CD4-positive, alpha-beta T cell treated with Interleukin-17A for 1 hour (primary cell): ENCODE measurements at places on chromosomes 7 and 10.

GRCh38 chr10:2989292-2989947 lies 77.9 kb upstream of the PFKP start:
- no peak for DNase-seq

- DNase-seq, result peak; percentile 18
Observed at GRCh38 chr7:115066050-115066449, 144.2 kb downstream of the MDFIC start.

DNA sequence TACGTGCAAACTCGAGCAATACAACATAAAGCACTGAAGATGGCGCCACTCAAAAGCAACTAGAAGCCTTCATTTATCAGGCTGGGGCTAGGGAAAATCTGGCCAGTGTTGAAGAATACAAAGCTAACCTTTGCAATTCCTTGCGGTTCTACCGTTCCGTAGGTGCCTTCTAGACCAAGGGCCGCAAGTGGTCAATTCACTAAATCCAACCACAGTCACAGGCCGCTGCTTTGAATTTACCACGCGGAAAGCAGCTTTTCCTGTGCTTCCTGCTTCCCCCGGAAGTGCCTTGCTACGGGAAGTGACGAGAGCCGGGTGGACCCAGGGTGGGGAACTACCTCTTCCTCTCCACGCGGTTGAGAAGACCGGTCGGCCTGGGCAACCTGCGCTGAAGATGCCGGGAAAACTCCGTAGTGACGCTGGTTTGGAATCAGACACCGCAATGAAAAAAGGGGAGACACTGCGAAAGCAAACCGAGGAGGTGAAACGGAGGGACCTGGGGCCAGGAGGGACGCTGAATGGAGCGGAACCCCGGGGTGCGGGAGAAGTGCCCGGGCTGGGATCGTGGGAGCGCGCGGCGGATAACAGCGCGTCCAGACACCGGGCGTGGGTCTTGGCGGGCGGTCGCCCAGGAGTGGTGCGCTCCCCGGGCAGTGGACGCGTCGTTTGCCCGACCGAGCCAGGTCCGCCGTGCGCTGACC lies at the start of gene DDX21:
Gene DDX21 (plus strand): TSS at position 339 of the 701 bp plus-strand sequence. CDS start 56 bp downstream, at position 395.
- peak; percentile 92 for DNase-seq

- DNase-seq, result no peak
Observed at GRCh38 chr7:155188821-155189581, 108.7 kb upstream of the INSIG1 start.

DNA sequence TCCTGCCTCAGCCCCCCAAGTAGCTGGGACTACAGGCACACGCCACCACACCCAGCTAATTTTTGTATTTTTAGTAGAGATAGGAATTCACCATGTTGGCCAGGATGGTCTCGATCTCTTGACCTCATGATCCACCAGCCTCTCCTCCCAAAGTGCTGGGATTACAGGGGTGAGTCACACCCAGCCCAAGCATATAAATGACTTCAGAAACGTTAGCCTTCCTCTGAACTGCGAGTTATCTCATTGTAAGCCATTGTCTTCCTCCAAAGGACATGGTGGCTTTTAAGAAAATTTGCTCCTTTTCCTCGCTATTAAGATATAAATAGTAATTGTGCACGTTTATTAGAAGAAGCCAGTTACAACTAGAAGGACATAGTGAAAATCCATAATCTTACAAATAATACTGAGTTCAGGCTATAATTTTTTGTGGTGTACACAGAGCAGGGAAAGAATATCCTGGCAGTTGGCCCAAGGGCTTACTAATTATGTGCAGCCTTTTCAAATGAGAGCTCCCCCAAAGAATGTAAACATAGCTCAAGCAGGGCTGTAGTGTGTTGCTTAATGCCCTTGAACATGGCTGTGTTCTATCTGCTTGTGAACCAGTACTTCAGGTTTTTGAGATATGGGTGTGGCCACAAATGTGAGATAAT lies 495.8 kb downstream of the PARD3 start:
- DNase-seq, result no peak

- DNase-seq, result no peak
Observed at GRCh38 chr10:130394832-130395231, 258.6 kb downstream of the GLRX3 start.

DNA sequence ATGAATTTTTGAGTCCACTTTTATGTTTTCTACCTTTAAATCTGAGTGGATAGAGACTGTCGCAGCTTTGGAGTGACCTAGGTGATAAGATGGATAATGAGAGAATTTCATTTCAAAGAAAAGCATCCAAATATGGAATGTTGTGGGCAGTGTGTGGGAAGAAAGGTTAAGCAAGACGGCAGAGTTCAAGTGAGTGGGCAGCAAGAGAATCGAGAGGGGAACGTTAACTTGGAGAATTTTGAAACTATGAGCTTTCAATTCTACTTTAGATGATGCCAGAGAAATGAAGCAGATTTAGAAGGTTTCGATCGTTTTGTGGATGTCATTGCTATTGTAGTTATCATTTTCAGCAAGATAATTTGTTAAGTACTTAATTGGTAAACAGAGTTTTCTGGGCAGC lies 73.0 kb downstream of the XRCC2 start:
- no peak for DNase-seq

GRCh38 chr7:41222746-41223145 lies 480.1 kb downstream of the INHBA start:
- DNase-seq, result no peak

DNA sequence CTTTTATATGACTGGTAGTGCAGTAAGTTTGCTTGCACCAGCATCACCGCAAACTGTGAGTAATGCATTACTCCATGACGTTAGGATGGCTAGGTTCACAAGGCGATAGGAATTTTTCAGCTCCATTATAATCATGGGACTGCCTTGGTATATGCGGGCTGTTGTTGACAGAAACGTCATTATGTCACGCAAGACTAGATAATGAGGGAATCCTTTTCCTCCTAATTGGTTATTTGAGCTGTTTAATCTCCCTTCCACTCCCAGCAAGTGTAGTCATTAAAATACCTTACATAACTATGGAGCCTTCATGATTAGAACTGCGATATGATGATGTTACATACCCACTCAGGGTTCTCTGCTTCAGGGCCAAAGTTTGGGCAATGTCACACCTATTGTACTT lies 17.3 kb downstream of the KLLN start:
- no peak for DNase-seq

GRCh38 chr10:12539350-12540164 lies 190.2 kb downstream of the CAMK1D start:
- DNase-seq, result no peak

DNA sequence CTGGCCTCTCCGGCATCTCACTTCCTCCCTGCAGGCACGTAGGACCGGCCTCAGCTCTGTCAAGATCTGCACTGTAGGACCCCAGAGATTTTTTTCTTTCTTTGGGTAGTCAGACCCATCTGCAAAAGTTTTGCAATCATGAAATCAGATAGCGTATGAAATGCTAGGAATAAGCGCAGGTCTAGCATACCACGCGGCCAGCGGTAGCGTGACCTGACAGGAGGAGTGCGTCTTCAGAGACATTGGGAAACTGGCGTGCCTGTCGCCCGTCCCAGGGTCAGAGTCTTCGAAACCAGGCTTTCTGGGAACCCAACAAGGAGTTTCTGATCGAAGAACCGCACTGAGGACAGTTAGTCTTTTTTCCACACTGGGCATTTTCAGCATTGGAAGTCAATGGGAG lies 100.9 kb upstream of the SH2B2 start:
- no peak for DNase-seq

GRCh38 chr7:17242504-17242903 lies 55.9 kb upstream of the AHR start:
- DNase-seq, result no peak

- no peak for DNase-seq
Observed at GRCh38 chr10:112467541-112468075, 20.6 kb downstream of the VTI1A start.

- no peak for DNase-seq
Observed at GRCh38 chr10:111784946-111785465, 398.6 kb downstream of the GPAM start.

DNA sequence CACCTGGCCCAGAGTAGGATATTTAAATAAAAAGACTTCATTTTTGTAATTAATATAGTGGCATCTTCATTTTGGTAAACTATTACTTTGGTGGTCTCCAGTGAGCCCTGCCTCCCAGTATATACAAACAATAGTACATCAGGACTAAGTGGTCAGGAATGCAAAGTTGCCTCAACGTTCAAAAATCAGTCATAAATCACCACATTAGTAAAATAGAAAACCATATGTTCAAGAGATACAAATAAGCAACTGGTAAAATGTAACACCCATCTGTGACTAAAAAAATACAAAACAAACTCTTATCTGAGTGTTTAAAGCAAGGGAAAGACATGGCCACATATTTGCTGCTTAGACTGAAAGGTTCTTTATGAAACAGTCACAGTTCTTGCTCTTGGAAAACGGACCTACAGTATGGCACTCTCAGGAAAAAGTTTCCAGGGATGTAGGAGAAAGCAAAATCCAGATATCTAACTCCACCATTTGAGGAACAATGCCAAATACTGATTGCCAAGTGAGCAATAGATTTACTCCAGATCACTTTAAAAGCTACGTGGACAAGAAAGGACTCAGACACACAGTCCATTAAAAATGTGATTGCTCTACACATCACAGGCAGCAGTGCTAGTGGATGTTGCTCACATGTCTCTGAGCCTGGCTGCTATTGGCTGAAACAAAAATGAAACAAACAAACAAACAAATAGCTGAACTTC lies 15.1 kb upstream of the RHOBTB1 start:
- no peak for DNase-seq

GRCh38 chr7:17274551-17275245 lies 23.8 kb upstream of the AHR start:
- DNase-seq, result no peak

- no peak for DNase-seq
Observed at GRCh38 chr7:74141705-74142104, 32.5 kb upstream of the EIF4H start.

DNA sequence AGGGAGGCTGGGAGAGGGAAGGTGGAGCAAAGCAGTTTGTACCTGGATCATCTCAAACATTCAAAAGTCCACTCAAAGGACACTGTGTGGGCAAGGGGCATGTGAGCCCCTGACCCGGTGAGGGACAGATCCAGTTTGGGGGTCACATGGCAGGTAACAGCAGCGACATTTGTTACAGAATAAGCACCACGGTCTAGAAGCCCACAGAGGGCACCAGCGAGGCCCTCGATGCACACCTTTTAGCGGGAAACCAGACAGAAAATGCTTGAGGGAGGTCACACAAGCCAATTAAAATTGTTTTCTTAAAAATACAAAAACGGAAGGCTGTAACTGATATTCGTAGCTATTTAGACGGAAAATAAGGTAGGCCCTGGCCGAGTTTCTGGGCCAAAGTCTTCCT lies 144.4 kb downstream of the ZMYND11 start:
- DNase-seq, result no peak

DNA sequence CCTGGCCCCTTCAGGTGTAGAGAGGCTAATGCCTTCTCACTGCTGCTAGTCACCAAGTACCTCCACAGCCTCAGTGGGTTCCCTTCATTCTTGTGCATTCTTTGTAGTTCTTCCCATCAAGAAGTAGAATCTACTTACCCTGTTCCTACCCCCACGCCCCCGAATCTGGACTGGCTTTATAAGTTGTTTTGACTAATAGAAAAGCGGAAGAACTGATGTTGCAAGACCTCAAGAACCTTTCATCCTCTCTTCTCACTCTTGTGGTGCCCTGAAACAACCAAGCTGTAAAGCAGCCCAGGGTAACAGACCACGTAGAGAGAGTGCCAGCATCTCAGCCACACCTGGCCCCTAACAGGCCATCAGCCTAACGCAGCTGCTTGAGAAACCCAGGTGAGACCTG lies 23.2 kb upstream of the LAMB1 start:
- DNase-seq, result no peak

GRCh38 chr10:31751051-31751737 lies 177.4 kb downstream of the ARHGAP12 start:
- DNase-seq, result no peak

GRCh38 chr7:129782818-129783583 lies 169.8 kb downstream of the UBE2H start:
- no peak for DNase-seq

- peak; percentile 61 for DNase-seq
Observed at GRCh38 chr10:28331841-28332240, 29.0 kb upstream of the MPP7 start.

GRCh38 chr7:140003913-140004382 lies 58.8 kb downstream of the PARP12 start:
- DNase-seq, result peak; percentile 57

DNA sequence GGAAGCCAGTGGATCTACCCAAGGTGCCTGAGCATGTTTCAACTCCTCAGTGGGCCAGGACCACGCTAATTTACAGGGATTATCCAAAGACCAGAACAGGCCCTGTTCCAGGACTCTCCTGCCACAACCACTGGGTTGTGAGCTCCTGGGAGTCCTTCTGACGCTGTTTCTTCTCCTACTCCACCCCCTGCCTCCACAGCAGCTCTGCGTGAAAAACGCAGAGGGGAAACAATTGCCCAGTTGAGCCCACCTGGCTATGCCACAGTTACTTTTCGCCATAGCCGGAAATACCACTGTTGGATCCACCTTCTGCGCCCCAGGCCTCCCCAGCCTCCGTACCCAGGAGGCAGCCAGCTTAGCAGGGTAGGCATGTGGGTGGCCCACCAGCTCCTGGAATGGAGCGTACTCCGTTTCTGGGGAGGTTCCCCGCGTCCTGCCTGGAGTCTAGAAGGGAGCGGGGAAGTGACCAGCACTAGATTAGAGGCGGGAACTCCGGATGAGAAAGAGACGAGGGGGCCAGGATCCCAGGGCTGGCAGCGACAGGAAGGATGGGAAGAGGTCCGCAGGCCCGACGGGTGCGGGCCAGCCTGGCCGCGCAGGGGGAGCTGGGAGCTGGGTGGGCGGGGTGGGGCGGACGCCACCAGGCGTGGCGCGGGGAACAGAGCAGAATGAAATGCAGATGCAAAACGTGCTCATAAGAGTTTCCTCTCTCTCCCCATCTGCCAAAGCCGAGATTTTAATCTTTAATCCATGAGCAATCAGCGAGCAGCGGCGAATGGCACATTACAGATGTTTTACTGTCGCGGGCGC lies 32.1 kb upstream of the PAX2 start:
- DNase-seq, result no peak

DNA sequence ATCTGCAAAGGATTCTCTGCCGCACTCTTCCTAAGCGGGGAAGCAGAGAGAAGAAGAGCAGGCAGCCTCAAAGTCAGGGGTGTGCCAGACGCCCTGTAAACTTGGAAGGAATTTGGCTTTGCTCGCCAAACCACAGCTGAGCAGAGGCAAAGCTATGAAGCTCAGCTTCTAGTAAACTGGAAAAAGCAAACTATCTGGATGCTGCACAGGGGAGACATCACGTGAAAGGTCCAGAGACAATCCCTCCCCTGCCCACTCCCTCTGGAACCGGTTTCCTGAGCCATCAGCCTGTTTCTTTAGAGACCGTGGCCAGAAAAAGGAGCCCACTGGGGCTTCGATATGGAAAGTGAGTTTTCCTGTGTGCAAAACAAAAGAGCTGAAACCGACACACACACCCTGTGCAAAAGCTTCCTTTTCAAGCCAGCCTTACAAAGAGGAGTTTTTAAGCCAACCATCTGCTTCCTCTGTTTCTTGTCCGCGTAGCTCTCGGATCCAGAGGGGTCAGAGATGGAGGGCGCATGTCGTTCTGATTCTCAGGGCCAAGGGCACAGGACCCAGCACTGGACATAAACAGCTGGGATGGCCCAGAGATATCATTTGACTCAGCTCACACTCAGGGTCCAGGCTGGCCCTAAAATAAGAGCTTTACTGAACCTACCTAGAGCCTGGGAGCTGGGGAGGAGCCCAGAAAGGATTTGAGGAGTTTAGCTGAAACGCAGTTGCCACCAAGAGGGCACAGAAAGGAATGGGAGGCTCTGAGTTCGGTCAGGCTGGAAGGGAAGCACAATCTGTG lies 58.2 kb upstream of the DNAAF5 start:
- DNase-seq, result no peak
